ENCODE measurements at places on chromosomes 1 and 21.

GRCh38 chr1:31855038-31855845 lies 39.4 kb upstream of the SPOCD1 start:
- DNase-seq = no peak

- DNase-seq = no peak
Measured at GRCh38 chr1:37425221-37425620, 49.2 kb upstream of the ZC3H12A start.

DNA sequence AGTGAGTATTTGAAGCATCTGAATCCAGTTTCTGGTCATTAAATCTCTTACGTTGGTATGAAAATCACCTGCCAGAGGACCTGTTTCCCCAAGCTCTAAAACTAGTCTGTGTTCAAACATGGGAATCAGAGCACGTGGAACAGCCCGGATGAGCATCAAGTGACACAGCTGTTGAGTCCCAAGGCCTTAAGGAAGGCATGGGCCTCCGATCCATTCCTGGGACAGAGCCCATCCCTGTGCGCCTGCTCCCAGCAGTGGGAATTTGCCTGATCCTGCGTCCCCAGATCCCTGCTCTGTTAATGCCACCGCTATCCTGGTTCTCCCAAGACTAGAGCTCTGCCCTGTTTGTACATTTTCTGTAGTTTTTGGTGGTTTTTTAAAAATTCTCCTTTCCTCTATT lies 68.4 kb upstream of the FBXO28 start:
- DNase-seq = no peak

DNA sequence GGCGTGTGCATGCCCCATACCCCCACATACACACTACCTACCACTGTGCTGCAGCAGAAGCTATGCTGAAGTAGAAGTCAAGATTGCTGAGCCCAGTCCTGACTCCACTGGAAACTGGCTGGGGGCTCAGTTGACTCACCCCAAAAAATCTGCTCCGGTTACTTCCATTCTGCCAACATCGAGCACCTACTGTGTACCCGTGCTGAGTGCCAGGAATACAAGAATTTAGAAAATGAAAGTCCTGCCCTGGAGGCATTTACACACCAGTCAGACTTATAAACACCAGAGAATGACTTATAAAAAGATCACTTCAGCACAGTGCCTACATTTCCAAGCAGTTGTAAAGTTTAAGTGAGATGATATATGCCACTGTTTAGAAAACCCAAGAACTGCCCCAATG lies 99.1 kb downstream of the NMNAT2 start:
- DNase-seq = no peak

GRCh38 chr1:154222518-154222917 lies 1.8 kb downstream of the UBAP2L start:
- DNase-seq = no peak

DNA sequence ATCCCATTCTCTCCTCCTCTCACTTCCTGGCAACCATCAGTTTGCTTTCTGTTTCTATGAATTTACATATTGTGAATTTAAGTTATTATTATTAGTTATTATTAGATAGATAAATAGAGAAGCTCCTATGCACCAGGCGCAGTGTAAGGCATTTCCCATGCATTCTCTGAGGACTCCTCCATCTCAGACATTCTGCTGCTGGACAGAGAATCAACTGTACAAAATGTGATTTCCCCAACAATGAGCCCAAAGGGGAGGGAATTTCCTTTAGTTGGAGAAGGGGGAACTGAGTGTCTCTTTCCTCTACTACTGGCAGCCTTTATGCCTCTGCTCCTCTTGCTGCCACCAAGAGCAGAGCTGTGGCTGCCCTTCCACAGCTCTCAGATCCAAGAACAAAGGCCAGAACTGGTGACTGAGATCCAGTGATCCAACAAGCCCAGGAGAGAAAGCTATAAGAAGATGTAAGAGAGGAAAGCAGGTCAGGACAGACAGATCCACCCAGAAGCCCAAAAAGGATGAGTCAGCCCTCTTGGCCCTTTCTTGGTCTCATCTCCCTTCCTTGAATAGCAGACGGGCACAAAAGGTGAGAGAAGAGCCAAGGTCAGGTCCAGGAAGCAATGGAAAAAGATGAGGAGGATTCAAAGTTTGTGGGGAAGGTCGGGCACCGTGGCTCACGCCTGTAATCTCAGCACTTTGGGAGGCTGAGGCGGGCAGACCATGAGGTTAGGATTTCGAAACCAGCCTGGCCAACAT lies 3.5 kb upstream of the IVL start:
- DNase-seq = no peak

GRCh38 chr1:8202182-8202905 lies 115.6 kb upstream of the SLC45A1 start:
- DNase-seq = no peak

- no peak for DNase-seq
Measured at GRCh38 chr1:199353906-199354305, 673.6 kb upstream of the NR5A2 start.
